Stimulated activated CD4-positive, alpha-beta T cell treated with anti-CD3 and anti-CD28 coated beads, Interleukin-15, amount 100 ng/mL, for 24 hours (primary cell): ENCODE measurements at places on chromosomes 16 and 17.
A peak's percentile ranks its signal among the peaks of the same experiment; 100 is the strongest.

DNA sequence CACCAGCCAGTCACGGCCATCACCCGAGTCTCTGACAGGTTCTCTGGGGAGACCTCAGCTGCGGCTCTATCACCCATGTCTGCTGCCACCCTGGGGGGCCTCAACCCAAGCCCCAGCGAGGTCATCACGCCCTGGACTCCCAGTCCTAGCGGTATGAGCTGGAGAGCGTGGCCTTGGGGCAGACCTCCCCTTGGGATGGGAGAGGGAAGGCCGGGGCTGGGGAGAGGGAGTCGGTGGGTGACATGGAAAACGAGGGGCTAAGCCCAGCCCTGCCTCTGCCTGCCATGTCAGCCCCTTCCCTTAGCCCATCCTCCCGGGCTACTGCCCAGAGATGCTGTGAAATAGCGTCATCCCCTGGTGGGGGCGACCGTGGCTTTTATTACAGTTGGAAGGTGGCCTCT is 8.7 kb downstream of the SMTNL2 start:
- DNase-seq = no peak

DNA sequence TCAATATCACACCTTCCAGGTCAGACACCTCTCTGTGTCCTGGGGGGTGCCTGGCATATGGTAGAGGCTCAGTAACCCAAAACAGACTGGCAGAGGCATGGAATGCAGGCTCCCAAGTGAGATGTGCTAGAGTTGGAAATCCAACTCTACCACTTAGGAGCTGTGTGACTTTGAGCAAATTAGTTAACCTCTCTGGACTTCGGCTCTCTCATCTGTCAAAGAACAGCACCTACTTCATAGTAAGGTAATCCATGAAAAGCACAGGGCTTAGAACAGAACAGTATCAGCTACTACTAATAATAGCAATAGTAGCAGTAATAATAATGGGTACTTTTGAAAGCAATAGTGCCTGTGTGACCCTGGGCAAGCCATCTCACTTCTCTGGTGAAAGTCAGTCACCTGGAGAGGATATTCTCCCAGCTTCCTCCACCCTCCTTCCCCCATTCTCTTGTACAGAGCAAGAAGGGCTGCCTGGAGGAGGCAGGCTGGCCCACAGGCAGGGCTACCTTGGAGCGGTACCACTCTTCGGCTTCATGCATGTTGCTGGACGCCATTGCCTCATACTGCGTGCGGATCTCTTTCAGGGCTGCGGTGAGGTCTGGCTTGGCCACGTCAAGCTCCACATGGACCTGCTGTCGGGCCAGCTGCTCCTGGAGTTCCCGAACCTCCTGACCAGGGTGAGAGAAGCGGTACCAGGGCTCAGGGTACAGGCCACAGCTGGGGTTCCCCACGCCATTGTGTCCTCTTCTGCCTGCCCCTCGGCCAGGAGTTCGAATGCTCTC is 2.3 kb downstream of the GFAP start:
- DNase-seq = no peak

GRCh38 chr16:59632276-59632855 is 898.2 kb upstream of the GOT2 start:
- no peak for DNase-seq

DNA sequence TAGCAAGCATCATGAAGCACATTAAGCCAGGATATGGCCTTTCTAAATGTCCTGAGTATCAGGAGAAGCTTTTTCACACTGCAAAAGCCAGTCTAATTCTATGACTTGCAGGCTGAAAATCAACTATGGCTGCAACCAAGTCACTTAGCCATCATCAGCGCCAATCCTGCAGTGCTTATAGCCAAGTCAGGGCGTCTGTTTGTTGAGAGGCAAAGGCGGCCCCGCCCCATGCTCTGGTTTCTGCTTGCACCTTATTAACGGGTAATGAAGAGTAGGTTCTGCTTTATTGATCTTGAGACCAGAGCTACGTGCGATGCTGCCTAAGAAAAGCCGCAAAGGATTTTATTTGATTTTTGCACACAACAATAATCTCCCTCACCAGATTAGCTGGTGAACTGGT is 88.4 kb downstream of the CDH13 start:
- no peak for DNase-seq

- no peak for DNase-seq
Observed at GRCh38 chr16:56191835-56192634, 746 bp downstream of the GNAO1 start.

DNA sequence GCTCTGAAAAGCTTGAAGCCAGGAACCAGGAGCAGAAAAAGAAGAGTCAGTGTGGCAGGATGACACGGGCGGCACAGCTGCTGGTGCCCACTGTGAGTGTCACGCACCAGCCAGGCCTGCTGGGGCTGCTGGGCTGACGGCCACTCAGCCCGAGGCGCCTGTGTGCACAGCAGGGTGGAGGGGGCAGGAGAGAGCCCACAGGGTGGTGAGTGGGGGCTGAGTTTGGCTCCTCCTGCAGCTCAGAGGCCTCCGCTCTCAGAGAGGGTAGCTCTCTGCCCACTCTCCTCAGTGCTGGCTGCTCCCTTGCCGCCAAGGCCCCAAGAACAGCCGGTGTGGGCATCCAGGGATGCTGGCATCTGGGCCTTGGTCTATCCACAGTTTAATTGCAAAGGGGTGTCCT is 59.6 kb downstream of the GSG1L start:
- DNase-seq = no peak

GRCh38 chr17:9173386-9173983 is 152.2 kb downstream of the NTN1 start:
- DNase-seq = no peak

DNA sequence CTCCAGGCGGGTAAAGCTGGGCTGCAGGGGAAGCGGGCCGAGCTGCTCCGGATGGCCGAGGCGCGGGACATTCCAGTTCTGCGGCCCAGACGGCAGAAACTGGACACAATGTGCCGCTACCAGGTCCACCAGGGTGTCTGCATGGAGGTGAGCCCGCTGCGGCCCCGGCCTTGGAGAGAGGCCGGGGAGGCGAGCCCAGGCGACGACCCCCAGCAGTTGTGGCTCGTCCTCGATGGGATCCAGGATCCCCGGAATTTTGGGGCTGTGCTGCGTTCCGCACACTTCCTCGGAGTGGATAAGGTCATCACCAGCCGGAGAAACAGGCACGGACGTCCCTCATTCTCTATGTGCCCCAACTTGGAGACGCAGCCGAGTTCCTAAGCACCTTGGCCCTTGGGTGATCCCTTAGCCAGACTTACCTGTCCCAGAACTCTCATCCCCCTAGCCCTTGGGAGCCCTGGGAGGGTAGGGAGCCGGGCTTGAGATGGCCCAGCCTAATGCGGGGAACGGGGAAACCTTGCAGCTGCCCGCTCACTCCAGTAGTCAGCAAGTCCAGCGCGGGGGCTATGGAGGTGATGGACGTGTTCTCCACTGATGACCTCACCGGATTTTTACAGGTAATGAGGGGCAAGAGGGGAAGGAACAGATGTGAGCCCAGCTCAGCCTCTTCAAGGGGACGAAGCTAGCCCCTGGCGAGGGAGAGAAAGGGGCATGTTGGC is 806 bp downstream of the MRM1 start:
- DNase-seq = peak; percentile 34

DNA sequence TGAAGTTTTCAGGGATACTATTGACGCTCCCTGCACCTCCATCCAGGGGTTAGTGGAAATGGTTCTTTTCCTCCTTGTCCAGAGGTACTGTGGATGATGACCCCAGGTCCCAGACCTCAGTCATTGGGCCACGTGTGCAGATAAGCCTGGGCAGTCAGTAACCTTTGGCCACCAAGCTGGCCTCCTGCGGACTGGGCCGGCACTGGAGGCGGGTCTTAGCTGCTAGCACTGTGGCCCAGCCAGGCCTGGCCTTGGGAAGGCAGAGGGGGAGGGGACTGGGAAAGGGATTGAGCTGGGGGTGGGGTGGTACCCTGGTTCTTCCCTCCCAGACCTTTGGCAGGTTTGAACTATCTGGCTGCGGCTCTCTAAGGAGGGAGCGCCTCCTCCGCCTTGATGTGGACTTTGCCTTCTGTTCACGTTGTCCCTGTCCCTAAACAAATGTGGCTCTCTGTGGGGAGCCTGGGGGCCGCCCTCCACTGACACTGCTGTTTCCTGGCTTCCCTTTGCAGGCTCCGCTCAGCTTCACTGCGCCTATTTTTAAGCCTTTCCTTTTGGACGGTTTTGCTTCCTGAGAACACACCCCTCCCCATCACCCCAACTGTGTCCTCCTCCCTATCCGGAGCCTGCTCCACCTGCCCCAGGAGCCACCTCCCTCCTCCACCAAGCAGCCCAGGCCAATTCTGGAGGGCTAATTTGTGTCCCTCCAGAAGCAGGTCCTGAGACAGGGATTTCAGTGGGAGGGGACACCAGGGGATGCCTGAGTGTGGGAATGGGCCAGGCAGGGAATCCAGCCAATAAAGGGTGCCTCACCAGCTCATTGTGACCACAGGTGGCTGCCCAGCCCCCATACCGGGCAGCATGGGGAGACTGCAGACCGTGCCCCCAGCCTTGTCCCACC is 251.9 kb downstream of the SEC14L1 start:
- DNase-seq = no peak

GRCh38 chr16:77057161-77057774 is 133.7 kb upstream of the MON1B start:
- DNase-seq = no peak

GRCh38 chr17:67509390-67510287 is 132.6 kb downstream of the PITPNC1 start:
- DNase-seq = no peak

- DNase-seq = peak; percentile 32
Observed at GRCh38 chr17:33234930-33235685, 58.0 kb downstream of the ASIC2 start.

DNA sequence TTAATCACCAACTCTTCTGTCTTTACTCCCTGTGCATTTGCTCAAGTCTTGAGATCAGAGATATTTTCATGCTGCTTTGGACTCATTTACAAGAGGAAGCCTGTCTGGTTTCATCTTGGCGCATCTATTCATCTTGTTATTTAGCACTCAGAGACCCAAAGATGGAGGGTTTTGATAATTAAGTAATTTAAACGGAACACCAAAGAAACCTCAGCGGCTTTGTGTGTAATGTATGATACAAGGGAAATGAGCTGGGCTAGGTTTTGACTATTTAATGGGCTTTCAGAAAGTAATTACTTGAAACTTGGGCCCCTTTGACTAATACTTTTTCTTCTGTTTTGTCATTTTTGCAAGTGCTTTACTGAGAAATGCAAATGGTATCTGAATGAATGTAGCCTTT is 66.2 kb upstream of the CACNG3 start:
- DNase-seq = peak; percentile 10

DNA sequence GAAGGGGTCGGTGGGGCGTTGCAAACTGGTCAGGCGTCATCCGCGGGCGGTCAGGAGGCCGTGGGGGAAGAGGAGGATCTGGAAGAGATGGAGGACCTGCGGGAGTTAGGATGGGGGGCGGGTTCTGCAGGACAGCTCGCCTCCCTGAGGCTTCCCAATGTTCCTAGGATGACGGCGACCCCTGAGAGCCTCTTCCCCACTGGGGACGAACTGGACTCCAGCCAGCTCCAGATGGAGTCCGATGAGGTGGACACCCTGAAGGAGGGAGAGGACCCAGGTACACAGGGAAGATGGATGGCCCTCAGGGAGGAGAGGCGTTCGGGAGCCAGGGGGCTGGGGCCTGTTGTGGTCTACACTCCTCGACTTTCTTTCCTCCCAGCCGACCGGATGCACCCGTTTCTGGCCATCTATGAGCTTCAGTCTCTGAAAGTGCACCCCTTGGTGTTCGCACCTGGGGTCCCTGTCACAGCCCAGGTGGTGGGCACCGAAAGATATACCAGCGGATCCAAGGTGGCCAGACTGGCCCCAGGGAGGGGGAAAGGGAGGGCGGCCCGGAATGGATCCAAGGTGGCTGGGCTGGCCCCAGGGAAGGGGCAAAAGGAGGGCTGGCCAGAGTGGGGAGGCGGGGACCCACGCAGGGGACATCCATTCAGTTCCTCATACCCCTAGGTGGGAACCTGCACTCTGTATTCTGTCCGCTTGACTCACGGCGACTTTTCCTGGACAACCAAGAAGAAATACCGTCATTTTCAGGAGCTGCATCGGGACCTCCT is 839 bp downstream of the PLD2 start:
- DNase-seq = no peak

GRCh38 chr16:10332775-10333174 is 53.1 kb upstream of the ATF7IP2 start:
- no peak for DNase-seq

GRCh38 chr17:72618001-72618509 is 474.4 kb downstream of the SLC39A11 start:
- DNase-seq = peak; percentile 35

DNA sequence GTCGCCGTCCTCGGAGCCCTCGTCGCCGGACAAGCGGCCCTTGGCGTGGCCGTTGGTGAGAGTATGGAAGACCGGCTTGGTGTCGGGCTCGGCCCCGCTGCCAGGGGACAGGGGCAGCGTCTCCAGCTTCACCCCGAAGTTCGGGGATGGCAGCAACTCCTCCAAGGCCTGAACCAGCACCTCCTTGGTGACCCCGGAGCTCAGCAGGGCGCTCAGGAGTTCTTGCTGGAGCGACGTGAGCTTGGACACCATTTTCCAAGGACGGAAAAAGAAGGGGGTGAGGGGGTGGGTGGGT is 279 bp downstream of the HNF1B start:
- no peak for DNase-seq

GRCh38 chr17:48907713-48908046 is 527 bp upstream of the UBE2Z start:
- DNase-seq = no peak

GRCh38 chr16:50573947-50574744 is 25.9 kb downstream of the NKD1 start:
- DNase-seq = no peak

- peak; percentile 34 for DNase-seq
Observed at GRCh38 chr16:31216422-31217135, at the start of gene PYDC1. Gene PYDC1, minus strand, starts transcription at chr16:31217135. Its CDS starts 107 bp downstream, at chr16:31217028.
